ENCODE measurements at places on chromosomes 1 and 21.

DNA sequence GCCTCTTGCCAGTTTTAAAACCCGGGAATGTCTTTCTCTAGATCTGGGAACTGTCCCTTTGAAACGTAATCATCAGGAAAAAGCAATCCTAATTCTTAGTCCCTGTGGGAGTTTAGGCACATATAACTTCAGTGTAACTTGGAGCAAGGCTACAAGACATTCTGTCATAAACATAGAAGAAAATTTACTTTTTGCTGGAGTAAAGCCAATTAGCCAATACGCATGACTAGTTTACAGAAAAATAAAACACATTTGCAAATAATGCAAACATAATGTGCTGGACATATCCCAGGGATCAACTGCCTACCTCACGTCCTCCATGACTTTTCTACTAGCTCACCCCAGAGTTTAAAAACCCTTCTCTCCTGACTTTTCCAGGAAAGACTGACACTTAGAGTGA is 970.6 kb downstream of the MRPL39 start:
- DNase-seq = no peak

- DNase-seq = no peak
These were observed 87.3 kb downstream of the DISP3 start for GRCh38 chr1:11566042-11566850.

DNA sequence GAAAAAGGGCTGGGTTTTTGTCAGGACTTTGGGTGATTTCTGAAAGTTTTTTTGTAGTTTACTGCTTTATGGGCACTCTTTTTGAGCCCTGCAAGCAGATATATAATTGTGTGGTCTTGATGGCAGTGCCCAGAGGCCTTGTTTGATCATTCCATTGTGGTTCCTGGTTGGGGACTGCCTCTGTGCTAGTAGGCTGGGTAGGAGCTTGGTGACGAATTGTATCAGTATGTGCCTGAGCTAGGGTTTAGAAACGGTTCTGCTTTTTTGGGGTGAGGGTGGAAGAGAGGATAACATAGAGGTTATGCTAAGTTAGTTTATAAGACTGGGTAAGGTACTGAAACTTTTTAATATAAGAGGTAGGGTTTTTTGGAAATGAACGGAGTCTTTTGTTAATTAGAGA is 139.7 kb upstream of the ETV3 start:
- no peak for DNase-seq

- no peak for DNase-seq
These were observed 32.3 kb downstream of the FMO1 start for GRCh38 chr1:171280599-171280998.

DNA sequence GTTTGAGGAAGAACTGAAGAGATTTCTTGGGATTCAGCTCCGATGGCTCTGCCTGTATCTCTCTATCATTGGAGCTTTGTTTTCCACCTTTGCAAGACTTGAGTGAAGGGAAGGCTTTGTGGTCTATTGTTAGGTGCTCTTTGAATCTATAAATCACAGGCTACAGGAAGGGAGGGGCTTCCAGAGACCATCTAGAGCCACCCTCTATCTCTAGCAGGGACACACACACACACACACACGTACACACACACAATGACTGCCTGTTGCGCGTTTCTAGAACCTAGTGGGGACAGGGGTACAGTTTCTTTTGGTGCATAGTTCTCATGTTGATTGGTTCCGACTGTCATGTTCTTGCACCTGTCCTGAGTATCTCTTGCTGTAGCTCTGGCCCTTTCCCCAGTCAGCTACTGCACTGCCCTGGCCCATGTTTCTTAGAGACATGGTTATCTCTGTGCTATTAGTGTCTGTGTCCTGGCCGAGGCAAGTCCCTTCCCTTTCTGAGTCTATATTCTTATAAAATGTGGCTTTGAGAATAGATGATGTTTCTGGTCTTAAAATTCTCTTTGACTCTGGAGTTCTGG is 60.7 kb downstream of the MAN1C1 start:
- no peak for DNase-seq

GRCh38 chr1:6269720-6270400 is 9.0 kb upstream of the GPR153 start:
- DNase-seq = no peak
